ENCODE measurements at places on chromosomes 7 and 10. TPM values are rescaled to one million over a fixed set of nuclear protein-coding genes. Genes with fewer than 3 reads are reported as not detected.

- no peak for DNase-seq
Observed at GRCh38 chr10:26384600-26384999, 53.5 kb upstream of the APBB1IP start.

ELFN1 gene
- total RNA-seq = 4.4 TPM

- DNase-seq = peak; percentile 16
Observed at GRCh38 chr7:12322284-12322902, 81.3 kb downstream of the VWDE start.

- DNase-seq = no peak
Observed at GRCh38 chr10:98664329-98665042, 217.8 kb upstream of the HPS1 start.

GRCh38 chr10:35739998-35740397 is 97.9 kb upstream of the FZD8 start:
- DNase-seq = no peak

GRCh38 chr7:74428023-74428422 is 25.7 kb upstream of the GTF2IRD1 start:
- DNase-seq = no peak

GRCh38 chr10:131818510-131819234 is 82.1 kb upstream of the PPP2R2D start:
- DNase-seq = no peak

DNA sequence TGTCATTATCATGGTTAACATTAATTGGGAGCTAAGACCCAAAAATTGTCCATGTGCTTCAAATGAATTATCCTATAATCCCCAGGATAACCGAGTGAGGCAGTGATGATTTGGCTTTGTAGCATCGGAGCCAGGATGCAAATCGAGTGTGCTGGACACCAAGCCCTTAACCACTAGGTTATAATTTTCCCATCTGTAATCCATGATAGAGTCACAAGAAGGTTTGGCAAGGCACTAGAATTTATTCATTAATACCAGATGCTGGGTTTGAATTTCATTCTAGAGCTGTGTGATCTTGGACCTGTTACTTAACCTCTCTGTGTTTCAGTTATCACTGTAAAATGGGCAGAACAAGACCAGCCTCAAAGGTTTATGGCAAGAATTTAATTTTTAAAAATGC is 21.0 kb upstream of the ITGB1 start:
- DNase-seq = no peak

HOXA7 gene
- total RNA-seq = 3.9 TPM

DNA sequence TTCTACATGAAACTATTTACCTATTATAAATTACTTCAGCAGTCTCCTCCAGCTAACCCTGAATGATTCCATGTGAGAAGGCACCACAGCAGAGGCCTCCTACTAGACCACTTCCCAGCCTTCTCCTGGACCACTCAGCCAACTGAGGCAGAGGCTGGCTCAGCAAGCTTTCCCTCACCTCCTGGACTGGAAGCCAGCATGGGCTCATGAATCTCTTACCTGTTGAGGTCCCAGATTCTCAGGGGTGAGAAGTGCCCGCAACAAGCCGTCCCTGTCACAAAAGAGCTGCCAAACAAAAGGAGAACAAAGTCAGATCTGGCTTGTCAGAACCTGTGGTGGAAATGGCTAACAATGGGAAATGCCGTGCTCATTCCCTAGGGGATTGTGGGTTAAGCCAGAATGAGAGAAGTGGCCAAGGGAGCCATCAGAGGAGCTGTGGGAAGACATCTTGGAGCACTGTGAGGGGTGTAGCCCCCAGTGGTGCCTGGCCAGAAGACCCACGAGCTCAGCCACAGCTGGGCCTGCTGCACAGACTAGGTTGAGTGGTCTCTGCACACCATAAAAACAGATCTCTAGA is 36.5 kb downstream of the DPCD start:
- no peak for DNase-seq

- no peak for DNase-seq
Observed at GRCh38 chr10:82924711-82925110, 1049.7 kb downstream of the NRG3 start.

- DNase-seq = no peak
Observed at GRCh38 chr7:145875267-145875666, 241.3 kb upstream of the CNTNAP2 start.

DNA sequence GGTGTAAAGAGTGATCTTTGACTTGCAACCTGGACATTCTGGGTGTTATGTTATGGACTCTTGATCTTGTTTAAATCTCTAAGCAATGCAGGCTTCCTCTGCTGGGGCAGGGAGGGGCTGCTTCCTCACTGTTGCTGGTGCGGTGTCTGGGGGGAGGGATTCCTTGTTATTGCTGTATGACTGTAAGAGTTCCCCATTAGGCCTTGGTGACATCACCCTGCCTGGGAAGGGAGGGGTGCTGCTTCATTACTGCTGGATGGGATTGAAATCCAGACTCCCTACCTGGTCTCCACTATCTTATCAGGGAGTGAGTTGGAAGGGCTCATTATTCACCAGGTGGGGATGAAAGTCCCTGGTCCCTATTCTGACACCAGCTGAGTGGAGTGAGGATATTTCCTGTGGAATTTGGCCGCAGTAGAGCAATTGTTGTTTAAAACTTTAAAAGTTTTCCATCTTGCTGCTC is 8.8 kb downstream of the OGDH start:
- peak; percentile 58 for DNase-seq

GRCh38 chr7:111089822-111090426 is 1.0 kb upstream of the LRRN3 start:
- DNase-seq = peak; percentile 69

SPDYE8 gene
- 0.09 TPM for total RNA-seq

FOXI2 gene
- total RNA-seq = 0.09 TPM

ITPRIP gene
- 2.6 TPM for total RNA-seq

DNA sequence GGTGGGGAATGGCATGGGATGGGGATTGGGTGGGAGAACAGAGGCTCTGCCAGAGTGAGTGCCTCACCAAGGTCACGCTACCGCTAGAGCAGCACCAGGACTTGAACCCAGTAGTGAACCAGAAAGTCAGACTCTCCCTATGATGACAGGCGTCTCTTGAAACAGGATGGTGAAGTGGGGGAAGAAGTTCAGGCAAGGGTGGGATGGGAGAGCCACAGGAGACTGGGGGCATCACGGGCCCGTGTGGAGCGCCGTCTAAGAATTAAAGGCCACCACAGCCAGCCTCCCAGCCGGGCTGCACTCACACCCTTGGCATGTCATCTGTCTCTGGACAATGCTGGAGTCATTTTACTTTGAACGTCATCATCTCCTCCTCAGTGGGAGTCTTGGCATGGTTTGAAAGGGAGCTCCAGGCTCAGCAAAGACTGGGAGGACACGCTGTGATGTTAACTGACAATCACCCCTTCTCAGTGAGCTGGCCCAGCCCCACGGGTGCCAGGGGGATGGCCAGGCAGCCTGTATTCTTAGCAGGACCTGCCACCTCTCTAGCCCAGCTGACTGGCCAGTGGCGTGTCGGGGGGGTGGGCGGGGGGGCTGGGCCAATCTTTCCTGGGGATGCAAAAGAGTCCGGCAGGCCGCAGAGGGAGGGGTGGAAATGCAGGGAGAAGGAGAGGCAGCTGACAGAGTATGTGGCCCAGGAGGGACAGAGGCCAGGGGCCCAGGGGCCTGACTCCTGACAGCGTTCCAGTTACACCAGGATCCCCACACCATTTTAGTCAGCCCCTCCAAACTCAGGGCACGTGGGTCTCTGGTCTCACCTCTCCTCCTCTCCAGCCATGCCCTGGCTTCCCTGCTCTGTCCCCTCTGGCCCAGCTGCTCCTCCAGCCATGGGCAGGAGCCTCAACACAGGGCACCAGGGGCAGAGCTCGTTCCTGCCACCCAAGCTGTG is 96.2 kb downstream of the VOPP1 start:
- no peak for DNase-seq

- no peak for DNase-seq
Observed at GRCh38 chr7:46244757-46245156, 323.7 kb upstream of the IGFBP3 start.

FUOM gene
- 12.1 TPM for total RNA-seq

CPXM2 gene
- total RNA-seq = 3.9 TPM

DNA sequence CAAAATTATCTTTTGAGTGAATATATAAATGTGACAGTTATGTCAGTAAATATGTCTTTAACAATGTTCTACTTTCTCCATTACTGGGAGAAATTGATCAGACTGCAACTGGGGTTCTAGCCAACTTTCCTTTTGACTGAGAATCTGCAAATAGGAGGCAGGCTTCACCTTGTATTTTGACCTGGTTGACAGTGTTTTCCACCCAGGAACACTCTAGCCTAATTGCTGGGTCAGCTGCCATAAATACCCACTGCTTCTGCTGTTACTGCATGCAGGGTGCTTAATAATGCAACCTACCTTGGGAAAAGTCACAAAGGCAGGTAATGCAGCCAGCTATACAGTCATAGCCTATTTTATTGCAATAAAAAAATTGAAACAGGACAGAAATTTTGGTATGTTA is 319.0 kb downstream of the DGKB start:
- no peak for DNase-seq

GRCh38 chr7:21927693-21928092 is 18.0 kb downstream of the CDCA7L start:
- no peak for DNase-seq

SEM1 gene
- total RNA-seq = 60.6 TPM

PRKAR2B gene
- 3.7 TPM for total RNA-seq

OR2A5 gene
- total RNA-seq = not detected

GRCh38 chr7:22181663-22182062 is 175.3 kb downstream of the RAPGEF5 start:
- no peak for DNase-seq

All from muscle of leg (tissue), 16 donors.